SIG-M5 (cell line): ENCODE measurements at places on chromosomes 16 and 17.

- DNase-seq: no peak
Observed at GRCh38 chr17:80124351-80124981, 22.5 kb downstream of the EIF4A3 start.

GRCh38 chr17:37648555-37648954 is 5.3 kb upstream of the DDX52 start:
- DNase-seq: no peak

GRCh38 chr17:20121359-20122253 is 112.4 kb downstream of the SPECC1 start:
- no peak for DNase-seq

GRCh38 chr16:15951852-15952251 is 2.4 kb downstream of the ABCC1 start:
- no peak for DNase-seq

DNA sequence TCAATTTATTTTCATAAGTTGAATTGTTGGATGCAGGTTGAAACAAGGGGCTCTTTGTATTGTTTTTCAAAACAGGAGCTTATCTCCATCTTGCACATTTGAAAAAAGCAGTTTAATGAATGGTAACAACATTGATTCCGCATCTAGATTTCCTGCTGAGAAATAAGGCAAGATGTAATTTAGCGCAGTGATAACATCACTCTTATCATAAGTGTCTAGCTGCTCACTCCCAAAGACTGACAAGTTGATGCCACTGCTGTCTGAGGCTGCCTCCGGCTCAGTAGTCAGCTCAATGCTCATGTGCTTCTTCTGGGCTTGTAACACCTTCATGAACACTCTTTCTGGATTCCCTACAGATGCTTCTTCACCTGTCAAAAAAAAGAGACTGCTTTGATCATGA is 92.4 kb downstream of the KPNA2 start:
- no peak for DNase-seq

GRCh38 chr16:62738666-62739460 is 702.6 kb upstream of the CDH8 start:
- no peak for DNase-seq

- no peak for DNase-seq
Observed at GRCh38 chr16:17578981-17579874, 108.5 kb upstream of the XYLT1 start.

DNA sequence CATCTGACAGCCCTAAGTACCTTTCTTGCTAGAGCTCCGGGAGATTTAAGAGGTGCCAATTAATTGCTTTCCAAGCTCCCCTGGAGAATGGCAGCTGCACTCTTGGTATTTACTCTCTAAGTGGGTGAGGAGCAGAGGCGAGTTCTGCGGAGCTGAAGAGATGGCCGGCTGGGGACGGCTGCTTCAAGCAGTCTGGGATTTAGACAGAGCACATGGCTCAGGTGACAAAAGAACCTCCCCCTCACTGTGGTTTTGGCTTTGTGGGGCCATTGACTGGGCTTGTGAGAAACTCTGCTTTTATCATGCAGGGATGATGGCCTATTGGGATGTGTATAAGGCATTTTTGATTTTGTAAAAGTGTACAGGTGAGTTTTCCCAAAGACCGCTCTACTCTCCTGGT is 239.3 kb upstream of the EEF2KMT start:
- no peak for DNase-seq

- DNase-seq: no peak
Observed at GRCh38 chr17:66214884-66215528, 14.2 kb downstream of the APOH start.

GRCh38 chr16:50900391-50900942 is 158.6 kb downstream of the CYLD start:
- DNase-seq: no peak

DNA sequence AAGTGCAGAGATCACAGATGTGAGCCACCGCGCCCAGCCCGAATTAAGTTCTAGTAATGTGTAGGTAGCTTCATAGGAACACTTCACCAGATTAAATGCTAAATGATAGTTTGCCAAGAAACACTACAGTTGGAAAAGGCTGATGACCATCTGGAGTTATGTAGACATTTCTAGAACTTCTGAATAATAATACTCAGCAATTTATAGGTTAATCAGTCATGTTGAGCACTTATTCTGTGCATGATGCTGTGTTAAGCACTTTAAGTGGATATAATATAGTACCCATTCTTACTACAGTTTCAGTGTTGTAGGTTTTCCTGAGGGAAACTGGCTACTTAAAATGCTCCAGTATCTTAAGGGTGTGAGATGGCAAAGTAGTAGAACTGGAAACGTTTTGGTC is 45.2 kb downstream of the NUP93 start:
- DNase-seq: no peak

DNA sequence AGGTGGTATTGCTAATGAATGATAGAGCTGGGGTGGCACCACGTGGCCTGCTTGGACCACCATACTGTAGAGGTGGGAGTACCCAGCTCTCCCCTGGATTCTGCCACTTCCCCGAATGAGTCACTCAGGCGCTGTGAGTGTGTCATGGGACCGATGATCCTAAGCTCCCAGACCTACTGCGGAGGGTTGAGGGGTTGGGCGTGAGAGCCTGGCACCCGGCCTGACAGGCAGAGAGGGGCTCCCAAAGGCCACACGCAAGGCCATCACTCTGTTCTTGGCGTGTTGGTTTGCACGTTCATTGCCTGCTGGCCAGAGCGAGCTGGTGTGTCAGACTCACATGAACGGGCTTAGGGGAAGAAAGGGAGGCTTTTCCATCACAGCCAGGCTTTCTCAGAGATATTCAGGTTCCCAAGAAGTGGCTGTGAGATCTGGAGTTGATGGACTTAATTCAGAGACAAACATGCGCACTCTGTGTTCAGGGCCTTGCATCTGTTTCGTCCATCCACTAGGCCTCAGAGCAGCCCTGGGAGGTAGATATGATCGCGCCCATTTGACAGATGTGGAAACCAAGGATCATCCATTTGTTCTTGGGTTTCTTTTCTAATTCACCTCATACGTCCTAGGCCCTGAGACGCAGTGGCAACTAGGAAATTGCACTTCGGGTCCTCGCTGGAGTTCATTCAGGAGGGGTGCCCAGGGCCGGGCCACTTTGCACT is 41.4 kb downstream of the CMIP start:
- DNase-seq: no peak

- peak; percentile 20 for DNase-seq
Observed at GRCh38 chr17:34886831-34887230, 74.4 kb downstream of the CCT6B start.

GRCh38 chr16:75555213-75555706 is 792 bp downstream of the TMEM231 start:
- no peak for DNase-seq

DNA sequence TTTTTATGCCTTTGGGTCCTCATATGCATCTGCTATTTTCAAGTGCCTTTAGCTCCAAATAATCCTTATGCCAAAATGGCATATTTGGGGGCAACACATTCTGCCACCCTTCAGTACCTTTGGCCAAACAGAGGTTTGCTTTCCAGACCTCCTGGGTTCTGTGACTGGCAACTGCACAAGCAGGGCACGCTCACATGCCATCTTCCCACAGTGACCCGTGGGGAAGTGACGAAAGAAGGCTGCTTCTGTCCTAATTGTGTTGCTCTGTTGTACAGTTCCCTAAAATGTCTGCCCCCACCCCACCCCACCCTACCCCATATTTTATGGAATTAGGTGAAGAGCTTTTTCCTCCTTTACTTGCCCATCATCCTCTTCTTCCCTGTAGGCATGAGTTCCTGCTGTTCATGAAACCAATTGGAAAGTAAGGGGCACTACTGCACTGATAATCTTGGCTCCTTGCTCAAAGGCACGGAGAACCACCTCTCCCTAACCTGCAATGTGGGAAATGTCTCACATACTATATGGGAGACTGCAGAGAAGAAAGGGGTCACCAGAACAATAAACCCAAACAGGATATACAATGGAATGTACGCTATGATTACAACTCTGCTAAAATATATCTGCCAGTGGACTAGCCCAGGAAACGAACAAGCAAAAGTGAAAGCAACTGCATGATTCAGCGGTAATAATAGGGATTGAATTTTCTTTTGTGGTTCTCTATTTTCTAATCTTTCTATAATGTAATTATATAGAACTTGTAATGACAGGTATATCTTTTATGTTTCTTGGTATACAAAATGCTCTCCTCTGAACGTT is 3.3 kb upstream of the SLFN12L start:
- no peak for DNase-seq

DNA sequence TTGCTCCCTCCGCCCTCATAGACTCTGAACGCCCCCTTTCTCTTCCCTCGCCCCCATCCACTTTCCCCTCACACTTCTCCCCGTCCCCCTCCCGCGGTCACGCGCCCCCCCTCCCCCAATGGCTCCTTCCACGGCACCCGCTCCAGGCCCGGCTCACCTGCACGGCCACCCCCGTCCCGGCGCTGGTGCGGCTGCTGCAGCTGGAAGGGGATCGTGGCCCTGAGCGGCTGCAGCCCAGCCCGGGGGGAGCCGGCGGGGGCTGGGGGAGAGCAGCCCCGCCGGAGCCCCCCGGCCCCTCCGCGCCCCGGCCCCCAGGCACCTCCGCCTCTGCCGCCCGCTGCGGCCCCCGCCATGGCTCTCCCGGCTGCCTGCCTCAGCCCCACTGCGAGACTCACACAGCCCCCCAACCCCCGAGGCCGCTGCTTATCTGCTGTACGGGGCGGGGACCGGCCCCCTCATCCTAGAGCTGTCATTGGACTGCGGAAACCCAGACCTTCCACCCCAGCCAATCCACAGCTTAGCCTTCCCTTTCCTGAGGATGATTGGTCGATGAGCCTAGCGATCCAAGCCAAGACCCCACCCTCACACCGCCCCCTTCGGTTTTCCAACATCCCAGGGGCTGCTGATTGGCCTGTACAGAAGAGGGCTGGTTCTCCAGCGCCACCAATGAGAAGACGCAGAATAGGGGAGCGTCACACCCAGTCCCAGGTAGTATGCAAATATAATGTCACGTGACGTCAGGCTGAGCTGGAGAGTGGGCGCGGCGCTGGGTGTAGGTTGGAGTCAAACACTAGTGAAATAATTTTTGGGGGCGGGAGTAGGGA is at the start of gene FAM117A:
FAM117A (minus strand) TSS at position 397 of the 824 bp plus-strand sequence; CDS start at position 353, 44 bp downstream.
- peak; percentile 97 for DNase-seq

DNA sequence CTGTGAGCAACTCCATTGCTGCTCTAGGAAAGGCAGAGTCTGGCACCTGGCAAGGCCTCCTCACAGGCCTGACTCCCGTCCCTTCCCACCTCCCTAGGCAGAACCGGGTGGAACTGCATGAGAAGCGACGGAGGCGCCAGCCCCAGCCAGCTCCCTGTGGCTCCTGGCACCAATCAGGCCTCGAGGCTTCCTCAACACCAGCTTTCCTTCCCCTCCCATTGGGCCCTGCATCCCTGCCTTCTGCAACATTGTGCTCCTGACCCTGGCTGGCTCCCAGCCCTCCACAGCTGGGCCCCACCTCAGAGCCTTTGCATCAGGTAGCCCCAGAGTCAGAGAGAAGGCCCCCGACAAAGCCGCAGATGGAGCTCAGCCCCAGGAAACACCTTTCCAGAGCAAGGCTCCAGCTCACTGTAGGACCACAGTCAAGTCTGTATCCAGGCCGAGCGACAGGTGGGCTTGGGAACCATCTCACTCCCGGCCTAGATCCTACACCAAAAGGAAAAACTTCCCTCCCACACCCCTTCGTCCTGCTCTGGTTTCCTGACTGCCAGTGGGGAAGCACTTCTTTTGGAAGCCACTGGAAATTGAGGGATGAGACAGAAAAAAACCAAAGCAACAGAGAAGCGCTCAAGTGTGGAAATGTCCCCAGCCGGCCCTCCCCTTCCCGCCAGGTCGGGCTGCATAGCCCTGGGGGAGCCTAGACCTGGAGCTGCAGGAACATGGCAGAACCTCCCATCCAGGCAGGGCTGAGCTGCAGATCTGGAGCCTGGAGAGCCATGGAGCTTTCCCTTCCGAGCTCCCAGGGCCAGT is 31.0 kb downstream of the LRRC75A start:
- DNase-seq: no peak

DNA sequence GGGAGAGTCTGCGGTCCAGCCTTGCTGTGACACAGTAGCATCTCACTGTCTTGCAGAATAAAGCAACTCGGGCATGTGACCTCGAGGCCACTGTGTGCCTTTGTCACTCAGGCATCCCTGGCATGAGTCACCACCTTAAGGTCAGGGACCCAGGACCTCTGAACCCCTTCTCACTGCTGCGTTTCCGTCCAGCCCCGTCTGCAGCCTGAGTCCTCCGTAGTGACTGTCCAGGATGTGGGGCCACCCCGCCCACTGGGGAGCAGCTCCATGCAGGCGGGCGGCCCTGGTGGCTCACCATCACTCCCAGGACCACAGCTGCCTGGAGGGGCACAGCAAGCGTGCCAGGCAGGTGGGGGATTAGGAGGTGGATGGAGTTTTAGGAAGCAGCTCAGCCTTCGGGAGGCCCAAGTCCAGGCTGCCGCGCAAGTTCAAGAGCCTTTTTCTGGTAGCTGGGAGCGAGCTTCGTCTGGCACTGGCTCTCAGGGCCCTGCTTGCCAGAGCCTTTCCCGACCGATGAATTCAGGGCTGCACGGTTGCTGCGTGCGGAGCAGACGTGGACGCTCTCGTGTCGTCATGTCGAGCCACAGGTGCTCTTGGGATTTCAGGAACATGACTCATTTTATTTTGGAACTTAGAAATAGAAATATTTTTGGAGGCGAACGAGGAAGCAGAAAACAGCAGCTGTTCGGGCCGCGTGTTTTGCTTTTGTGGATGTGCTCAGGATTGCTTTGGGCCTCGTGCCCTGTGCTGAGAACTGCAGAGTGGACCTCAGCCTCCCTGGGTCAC is 16.8 kb downstream of the KCTD5 start:
- no peak for DNase-seq

- no peak for DNase-seq
Observed at GRCh38 chr16:65521633-65522328, 399.9 kb upstream of the CDH11 start.

- no peak for DNase-seq
Observed at GRCh38 chr17:73052923-73053322, 39.6 kb downstream of the SLC39A11 start.

DNA sequence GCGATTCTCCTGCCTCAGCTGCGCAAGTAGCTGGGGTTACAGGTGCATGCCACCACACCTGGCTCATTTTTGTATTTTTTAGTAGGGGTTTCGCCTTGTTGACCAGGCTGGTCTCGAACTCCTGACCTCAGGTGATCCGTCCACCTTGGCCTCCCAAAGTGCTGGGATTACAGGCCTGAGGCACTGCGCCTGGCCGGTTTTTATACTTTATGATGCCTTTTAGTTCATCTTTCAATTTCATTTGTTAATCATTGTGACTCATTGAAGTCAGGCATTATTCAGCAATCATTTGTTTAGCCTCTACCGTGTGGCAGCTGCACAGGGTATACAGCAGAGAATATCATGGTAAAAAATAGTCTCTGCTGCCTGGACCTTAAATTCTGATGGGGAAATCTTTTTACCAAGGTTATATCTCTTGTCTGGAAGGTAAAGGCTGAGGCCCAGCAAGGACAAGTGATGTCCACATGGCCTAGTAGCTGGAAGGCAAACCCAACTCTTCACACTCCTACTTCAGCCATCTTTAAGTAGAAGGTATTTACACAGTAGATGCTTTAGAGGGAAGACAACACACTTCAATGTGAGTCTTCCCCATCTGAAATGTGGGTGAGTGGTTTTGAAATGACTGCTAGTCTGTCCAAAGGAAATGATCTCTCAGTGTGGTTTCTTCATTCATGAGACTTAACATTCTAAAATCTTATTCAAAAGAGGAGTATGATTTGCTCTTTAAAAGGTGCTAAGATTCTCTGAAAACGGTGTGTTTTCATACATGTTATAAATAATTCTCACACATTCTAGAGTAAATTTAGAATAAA is 2.4 kb downstream of the PRPSAP2 start:
- DNase-seq: peak; percentile 14
